ENCODE measurements at places on chromosomes 11 and 22. TPM values are rescaled to one million over a fixed set of nuclear protein-coding genes. Genes with fewer than 3 reads are reported as not detected.

HEPHL1 gene
- total RNA-seq = not detected

FAM111B gene
- 3.4 TPM for total RNA-seq

THOC5 gene
- total RNA-seq = 30.8 TPM

CDKN1C gene
- 22.0 TPM for total RNA-seq

OR52M1 gene
- total RNA-seq = not detected

DHCR7 gene
- total RNA-seq = 26.4 TPM

RIMBP3B gene
- 0.69 TPM for total RNA-seq

IFT27 gene
- total RNA-seq = 31.7 TPM

PHRF1 gene
- 41.1 TPM for total RNA-seq

KCTD17 gene
- 13.7 TPM for total RNA-seq

SIAE gene
- 8.9 TPM for total RNA-seq

SCN2B gene
- total RNA-seq = not detected

OR52I1 gene
- not detected for total RNA-seq

RASD2 gene
- not detected for total RNA-seq
